ENCODE measurements at places on chromosomes 11 and 22.

GRCh38 chr11:74520927-74521665 is 27.6 kb upstream of the LIPT2 start:
- DNase-seq, result no peak

DNA sequence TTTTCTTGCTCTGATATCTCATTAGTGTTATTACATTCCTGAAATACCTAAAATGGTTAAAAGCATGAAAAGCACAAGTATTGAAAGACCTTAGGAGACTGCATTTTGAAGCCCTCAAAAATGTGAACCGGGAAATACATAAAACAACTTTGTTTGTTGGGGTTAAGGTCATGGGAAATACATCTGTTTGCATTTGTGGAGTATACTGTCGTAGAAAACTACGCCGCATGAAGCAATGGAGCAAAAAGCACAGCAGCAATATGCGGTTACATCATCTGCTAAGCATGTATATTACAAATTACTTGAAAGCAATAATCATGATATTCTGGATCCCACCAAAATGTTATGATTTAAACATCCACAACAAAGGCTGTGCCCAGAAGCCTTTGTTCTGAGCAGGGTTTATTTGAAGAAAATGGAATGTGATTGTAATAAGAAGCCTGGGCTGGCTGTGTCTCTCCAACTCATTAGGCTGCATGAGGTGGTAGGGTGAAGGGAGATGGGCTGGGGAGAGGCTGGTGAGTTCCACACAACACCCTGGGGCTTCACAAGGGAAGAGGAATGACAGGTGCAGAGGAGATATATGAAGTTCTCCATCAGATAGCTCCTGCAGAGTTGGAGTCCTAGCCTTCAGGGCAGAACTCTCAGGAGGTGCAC is 64.7 kb upstream of the LIN7C start:
- DNase-seq, result no peak

DNA sequence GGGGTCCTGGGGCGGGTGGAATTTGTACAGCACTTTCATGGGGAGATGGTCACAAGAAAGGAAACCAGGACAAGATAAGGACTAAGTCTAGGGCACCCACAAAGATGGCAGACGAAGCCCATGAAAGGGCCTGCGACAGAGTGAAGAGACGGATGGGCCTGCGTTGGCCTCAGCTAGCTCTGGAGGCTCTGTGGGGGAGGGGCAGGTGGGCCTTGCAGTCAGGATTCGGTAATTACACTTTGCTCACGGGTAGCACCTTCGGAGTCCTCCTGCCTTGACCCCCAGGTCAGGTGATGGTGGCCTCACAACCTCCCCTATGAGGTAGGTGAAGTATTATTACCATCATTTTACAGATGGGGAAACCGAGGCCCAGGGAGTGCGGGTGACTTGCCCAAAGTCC is 7.1 kb downstream of the LRRC10B start:
- no peak for DNase-seq

DNA sequence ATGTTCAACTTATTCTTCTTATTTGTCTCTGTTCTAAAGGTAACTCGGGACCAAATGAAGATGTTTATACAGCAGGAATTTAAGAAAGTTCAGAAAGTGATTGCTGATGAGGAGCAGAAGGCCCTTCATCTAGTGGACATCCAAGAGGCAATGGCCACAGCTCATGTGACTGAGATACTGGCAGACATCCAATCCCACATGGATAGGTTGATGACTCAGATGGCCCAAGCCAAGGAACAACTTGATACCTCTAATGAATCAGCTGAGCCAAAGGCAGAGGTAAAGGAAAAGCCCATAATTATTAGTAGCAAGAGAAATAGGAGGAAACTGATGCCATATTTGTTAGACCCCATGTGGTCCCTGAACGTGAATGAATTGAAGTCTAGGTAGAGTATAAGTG is 63.3 kb downstream of the TRIM44 start:
- no peak for DNase-seq

- no peak for DNase-seq
These were observed 589.0 kb downstream of the OPCML start for GRCh38 chr11:132943357-132943705.

DNA sequence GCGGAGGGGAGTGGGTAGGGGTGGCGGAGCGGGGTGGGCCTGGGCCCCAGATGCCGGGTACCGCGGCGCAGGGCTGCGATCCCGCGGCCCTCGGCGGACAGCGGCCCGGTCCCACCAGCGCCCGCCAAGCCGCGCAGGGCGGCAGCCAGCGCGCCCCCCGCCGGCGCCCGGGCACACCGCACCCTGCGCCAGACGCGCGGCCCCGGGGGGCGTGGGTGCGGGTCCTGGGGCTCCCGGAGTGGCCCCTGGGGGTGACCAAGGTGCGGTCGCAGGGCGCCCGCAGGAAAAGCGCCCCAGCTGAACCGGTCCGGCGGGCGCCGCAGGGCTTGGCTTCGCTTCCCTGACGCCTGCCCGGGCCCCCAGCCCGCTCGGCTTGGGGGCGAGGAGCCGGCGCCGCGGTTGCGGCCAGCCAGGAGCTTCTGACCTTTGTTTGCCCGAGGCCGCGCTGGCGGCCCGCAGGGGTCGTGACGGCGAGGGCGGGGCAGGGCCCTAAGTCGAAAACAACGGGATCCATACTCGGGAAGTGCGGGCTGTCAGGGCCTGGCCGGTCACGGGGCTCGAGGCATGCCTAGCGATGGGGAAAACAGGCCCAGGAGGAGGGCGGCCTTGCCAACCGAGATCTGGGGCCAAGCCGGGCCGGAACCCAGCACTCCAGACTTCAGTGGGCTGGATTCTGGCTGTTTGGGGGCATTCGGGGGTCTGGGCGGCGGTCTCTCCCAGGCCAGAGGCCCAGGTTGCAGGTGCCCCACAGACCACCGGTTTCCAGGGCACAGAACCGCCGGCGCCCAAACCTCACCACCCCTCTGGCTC is 581 bp upstream of the AP5B1 start:
- DNase-seq, result no peak

DNA sequence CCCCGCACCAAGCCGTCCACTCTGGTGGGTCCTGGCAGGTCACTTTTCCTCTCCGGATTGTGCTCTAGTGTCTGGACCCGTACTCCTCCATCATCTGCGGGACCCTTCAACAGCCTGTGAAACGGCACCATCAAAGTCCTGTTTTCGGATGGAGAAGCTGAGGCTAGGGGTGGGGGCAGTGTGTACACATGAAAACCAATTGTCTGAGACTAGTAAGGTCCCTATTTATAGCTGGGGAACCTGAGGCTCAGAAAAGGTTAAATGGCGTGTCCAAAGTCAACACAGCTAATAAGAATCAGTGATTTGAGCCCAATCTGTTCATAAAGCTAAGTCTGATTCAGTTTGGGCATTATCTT is 668 bp upstream of the LRRC32 start:
- no peak for DNase-seq

DNA sequence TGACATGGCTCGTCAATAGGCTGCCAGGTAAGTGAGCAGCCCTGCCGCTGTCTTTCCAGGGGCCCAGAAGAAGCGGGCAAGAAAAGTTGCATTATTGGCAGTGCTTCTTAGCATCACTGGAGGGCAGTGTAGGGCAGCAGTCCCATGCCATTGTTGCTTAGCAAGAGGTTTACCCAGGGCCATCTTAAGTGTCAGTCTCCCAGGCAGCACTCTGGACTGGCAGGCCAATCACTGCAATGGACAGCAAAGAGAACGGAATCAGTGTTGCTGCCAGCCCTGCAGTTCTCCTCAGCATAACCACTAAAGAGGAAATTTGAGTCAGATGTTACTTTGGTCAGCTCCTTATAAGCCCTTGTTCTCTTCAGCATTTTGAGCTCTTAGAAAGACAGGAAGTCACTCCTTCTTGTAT is 13.4 kb upstream of the GRK2 start:
- DNase-seq, result peak; percentile 3

DNA sequence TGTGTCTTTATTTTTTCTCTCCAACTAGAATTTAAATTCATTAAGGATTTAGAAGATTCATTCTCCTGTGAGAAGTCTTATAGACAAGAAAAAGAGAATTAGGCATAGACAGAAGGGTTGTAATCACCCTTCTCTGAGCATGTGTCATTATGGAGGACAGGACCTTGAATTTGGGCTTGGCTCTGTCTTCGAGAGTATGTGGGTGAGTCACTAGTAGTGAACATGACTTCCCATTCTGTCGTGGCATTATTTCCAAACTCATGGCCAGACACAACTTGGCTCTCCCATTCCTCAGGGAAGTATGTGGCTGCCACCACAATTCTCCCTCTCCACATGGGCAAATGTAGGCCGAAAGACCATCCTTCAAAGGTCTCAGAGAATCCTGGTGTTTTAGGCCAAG is 14.3 kb upstream of the ANKK1 start:
- no peak for DNase-seq

GRCh38 chr11:64848826-64849597 is 4.6 kb upstream of the CDC42BPG start:
- DNase-seq, result peak; percentile 32

GRCh38 chr11:128653801-128654231 is 40.1 kb upstream of the FLI1 start:
- DNase-seq, result peak; percentile 90

DNA sequence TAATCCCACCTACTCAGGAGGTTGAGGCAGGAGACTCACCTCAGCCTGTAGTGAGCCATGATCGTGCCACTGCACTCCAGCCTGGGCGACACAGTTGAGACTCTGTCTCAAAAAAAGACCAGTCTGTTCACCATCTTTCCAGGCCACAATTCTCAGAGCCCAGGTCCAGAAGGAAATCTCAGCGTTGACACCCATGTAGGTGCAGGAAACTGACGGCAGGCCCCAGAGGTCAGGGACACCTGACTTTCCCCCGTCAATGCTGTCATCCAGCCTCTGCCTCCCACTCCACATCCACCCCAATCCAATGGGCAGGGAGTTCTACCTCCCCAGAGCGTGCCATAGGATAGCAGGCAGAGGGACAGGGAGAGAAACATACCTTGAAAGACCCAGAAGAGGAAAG is 5.9 kb upstream of the GRK2 start:
- DNase-seq, result no peak

GRCh38 chr11:110317516-110317932 is 21.1 kb upstream of the RDX start:
- DNase-seq, result no peak

DNA sequence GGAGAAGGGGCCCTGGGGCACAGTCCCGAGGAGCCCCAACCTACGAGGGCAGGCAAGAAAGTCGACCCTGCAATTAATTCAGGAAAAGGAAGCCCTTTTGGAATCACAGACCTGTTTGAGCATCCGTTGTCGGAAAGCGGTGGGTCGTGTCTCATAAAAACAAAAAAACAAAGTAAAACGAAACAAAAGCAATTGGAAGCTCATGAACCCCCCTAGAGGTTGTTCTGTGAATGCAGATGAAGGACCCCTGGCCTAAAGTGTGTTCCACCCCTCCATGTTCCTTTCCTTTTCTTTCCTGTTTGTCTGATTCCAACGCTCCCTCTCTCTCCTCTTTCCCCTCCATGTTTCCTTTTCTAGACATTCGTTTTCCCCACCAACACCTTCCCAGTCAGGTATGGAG is 203.7 kb downstream of the GRIK4 start:
- DNase-seq, result no peak

DNA sequence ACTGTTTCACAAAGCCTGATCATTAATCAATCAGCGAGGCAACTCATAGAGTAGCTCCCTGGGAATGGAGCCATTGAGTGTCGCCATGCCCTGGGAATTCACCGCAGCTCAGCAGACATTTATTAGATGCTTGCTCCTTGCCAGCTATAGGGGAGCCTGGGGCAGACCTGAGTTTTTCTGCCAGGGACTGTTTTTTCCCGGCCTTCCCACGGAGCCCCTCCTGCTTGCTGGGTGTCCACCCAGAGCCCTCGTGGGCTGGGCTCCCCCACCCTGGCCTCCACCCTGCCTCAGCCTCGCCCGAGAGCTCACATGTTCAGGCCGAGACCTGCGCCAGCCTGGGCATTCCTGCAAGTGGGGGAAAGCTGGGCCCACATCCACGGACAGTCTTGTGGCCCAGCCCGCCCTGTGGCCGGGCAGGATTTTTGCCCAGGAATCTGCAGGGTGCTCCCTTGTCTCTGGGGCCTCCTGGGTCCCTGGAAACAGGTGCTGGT is 64.9 kb downstream of the SMIM38 start:
- no peak for DNase-seq

DNA sequence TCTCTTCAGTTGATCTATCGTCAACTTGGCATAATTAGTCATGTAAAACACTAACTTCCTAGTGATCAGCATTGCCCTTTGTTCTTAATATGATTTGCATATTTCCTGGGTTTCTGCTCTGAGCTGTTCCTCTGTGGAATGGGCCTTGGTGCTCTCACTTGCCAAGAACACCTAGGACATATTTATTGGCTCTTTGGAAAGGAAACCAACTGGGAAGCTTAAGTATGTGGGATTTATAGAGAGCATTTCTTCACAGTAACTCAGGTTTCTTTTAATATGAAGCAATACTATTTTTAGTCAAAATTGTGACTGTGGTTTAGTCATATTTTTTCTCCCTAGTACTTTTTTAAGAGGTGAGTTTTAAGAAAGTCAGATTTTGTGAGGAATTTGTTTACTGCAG is 28.8 kb downstream of the FAT3 start:
- no peak for DNase-seq

DNA sequence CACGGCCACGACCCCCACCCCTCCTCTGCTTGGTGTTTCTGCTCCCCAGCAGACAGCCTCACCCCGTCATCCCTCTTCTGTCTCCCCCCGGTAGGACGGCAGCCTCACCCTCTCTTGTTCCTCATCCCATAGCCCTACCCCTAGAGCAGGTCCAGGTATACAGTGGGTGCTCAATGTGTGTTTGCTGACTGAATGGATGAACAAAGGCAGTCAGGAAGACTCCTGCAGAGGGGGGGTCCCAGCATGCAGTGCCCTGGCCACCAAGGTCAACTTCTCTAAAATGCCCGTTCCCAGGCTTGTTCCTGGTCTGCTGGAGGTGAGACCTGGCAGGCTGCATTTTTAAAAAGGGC is 34.7 kb upstream of the FADD start:
- no peak for DNase-seq

- no peak for DNase-seq
These were observed 136.7 kb downstream of the CASP12 start for GRCh38 chr11:104761511-104761910.

GRCh38 chr11:117513666-117514065 is 186.0 kb downstream of the CEP164 start:
- no peak for DNase-seq

DNA sequence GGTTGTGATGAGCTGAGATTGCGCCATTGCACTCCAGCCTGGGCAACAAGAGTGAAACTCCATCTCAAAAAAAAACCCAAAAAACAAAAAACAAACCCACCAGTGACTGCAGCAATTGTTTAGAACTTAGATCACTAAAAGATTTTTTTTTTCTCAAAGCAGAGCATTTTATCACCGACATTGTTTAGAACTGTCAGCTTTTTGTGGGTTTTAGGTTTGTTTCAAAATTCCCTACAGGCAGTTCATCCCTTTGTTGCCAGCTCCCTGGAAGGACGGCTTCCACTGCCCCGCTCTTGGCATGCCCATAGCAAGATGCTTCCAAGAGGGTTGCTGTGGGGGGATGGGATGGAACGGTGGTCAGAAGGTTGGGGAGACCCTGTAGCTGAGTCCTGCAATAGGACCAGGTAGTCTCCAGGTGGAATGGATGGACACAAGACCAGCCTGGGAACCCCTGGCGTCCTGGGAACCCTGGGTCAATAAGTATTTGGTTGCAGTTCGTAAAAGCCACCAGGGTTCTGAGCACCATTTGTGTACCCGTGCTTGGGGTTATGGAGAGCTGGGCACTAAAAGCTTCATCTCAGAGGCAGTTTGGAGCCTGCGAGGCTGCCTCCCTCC is 46.7 kb downstream of the TSPAN18 start:
- no peak for DNase-seq

- no peak for DNase-seq
These were observed 83.2 kb downstream of the ATXN10 start for GRCh38 chr22:45754822-45755221.

- DNase-seq, result no peak
These were observed 49.3 kb upstream of the PPP2R1B start for GRCh38 chr11:111815489-111815888.

- no peak for DNase-seq
These were observed 15.5 kb upstream of the ZFTA start for GRCh38 chr11:63783925-63784592.

All from GF-D8 (cell line).